SW 1271 (cell line): ENCODE measurements at places on chromosomes 4 and X.

GRCh38 chrX:40402831-40403533, 177.8 kb upstream of the ATP6AP2 start:
- DNase-seq = no peak

GRCh38 chrX:16970977-16971376, 24.5 kb downstream of the REPS2 start:
- peak; percentile 16 for DNase-seq

DNA sequence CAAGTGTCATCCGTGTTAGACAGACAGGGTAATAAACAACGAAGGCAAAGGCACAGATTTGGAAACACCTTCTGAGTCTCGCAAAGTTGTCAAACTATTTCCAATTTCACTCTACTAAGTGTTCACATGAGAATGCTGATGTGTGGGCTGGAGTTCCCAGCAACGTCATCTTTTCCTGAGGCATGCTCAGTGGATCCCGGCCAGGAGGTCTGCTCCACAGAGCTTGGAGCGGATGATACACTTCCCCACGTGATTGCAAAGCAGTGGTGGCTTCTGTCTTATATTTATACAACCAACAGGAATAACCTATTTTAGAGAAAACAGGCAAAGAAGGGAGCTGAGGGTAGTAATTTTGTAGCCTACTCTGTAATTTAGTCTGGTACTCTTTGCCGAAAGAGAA, 40.1 kb upstream of the PDK3 start:
- no peak for DNase-seq

DNA sequence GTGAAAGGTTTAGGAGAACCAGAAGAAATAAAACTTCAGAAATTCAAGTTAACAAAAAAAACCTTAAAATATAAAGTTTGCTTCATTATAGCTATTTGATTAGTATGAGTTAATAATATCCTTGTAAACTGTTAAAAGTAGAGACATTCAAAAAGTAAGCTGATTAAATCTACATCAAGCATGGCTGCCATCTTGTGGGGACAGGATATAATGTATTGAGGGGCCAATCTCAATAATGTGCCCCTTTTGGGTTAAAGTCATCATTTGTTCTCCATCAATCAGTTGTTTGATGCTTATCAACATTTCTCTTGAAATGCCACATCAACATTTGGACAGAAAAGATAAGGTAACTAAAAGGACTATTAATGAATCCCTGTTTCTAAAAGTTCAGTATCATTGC, 4.6 kb upstream of the GRID2 start:
- DNase-seq = no peak

DNA sequence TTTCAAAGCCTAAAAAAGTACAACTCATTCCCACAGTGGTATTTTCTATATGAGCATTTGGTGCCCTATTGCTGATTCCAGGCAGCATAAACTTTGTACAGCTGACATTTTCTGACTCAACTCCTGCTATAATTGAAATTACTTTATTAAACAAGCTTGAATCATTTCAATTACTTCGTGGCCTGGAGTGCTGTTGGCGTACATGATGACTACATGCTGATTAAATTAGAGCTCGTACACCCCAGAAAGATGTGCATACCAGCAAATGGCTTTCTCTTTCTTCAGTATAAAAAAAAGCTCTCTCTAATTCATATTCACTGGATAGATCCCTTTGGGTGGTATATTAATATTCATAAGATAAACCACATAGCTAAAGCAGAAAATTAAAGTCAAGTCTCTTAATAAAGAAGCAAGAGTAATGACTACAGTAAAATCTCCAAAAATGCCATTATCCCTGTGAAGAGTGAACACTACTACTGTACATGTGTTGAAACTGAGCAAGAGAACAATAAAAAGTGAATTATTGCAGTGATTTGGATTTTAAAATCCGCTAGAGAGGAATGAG, 245.0 kb upstream of the IGFBP7 start:
- DNase-seq = no peak

DNA sequence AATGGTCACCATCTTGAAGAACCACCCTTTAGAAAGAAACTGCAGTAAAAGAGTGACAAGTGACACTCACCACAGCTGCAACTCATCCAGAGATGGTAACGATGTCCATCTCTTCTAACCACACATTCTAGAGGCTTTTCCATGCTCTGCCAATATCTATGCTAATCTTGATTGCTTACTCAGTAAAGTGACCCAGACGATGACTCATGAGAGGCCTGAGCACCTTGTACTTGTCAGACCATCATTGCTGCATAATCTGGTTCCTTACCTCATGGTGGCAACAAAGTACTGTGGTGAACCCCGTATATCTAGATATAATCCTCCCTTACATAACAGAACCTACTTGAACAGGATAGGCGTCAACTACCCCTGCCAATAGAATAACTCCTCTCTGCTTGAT, 75.6 kb downstream of the CCNG2 start:
- DNase-seq = no peak

DNA sequence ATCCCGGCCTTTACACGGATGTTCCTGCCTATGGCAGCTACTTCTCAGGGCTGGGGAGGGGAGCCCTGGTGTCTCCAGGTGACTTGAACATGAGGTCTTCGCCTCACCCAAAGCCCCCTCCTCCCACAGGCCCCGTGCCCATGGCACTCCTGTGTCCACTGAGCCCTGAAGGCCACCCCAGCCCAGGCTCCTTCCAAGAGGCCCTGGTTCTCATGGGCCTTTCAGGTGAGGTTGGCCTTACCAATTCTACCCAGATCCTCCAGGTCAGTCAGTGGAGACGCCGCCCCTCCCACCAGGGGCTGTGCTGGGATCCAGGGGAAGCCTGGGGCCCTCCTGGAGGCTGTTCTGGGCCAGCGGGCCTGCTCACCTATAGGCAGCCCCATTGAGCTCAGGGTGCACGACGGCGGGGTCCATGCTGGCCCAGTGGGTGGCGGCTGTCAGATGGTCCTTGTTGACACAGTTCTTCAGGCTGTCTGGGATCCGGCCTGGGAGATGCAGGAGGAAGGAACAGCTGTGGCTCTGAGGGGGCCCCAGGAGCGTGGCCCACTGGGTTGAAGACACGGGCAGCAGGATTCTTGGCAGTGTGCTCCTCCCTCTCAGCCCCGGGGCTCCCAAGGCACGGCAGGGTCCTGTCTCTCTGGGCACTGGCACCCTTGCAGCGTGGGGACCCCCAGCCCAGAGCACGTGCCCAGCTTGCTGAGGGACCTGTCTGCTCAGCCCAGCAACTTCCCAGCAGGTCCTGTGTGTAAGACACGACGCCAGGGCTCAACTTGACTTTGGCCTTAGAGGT, 36.2 kb downstream of the CTBP1 start:
- no peak for DNase-seq

- no peak for DNase-seq
Observed at GRCh38 chrX:10902001-10902400, 209.1 kb upstream of the HCCS start.

DNA sequence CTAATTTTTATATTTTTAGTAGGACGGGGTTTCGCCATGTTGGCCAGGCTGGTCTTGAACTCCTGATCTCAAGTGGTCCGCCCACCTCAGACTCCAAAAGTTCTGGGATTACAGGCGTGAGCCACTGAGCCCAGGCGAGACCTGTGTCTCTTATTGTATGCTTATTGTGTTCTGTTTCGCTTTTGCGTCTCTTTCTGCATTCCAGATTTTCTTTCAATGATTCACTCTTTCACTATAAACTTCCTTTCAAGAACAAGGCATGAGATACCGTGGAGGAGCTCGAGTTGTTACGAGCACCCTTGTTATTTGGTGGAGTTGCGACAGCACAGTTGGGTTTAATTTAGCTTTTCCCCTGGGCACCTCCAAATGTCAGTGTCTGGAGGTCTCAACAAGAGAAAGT, 366.7 kb upstream of the FAT1 start:
- no peak for DNase-seq

DNA sequence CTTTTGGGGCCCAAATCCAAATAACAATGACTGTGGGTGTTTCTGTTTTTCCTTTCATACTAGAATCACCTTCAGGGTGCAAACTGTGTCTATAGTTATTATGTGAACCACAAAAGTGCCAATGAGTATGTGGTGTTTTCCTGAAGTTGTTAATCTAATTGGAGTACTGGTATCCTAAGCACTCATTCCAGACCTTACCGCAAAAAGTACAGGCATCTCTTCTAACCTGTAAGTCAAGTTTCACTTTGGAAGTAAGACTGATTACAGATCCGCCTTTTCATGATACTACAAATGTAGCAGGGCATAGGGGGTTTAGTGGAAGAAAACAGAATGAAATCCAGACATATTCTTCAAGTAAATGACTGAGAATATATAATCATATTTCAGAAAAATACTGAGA, 16.1 kb downstream of the COQ2 start:
- no peak for DNase-seq

DNA sequence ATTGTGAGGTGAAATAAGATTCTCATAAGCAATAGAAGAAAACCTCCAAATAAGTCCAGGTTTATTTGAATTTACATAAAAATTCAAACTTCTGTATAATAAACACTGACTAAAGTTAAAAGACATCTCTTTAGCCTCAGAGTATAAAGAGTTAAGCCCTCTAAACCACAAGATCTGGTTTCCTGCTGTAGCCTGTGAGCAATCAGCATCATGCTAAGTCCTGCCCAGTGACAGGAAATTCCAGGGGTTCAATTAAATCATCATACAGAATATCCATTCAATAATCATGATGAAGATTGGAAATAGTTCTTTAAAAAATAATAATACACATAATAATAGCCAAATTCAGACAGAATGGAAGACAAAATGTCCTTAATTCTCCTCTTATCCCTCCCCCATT, 139.2 kb upstream of the DGKK start:
- DNase-seq = no peak

DNA sequence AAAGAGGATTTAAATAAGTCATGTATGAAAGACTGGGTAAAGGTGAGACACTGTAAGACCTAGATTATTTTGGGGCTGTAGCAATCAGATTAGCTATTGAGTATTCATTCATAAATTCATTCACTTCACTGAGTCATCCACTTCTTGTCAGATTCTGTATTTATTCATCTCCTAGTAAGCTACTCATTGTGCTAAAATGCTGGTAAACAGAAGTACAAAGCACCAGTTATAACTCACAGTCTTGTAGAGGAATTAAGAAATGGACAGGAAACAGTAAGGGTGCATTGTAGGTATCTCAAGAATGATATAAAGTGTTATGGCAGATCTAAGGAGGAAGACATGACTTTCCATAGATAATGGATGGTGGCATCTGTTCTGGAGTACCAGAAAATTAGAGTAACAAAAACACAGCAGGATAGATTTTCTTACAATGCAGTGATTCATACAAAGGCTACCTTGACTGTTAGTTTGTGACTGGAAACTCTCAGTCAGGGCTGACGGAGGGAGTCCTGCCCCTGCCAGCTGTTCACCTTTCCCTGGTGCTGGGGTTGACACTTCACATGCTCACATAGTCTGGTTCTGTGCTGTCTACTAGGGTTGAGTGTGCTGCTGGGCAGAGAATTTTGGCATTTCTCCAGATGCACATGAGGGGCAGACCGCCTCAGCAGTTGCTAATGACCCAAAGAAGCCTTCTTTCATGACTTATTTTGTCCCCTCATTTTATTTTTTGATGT, 26.5 kb upstream of the HAND2 start:
- DNase-seq = no peak

DNA sequence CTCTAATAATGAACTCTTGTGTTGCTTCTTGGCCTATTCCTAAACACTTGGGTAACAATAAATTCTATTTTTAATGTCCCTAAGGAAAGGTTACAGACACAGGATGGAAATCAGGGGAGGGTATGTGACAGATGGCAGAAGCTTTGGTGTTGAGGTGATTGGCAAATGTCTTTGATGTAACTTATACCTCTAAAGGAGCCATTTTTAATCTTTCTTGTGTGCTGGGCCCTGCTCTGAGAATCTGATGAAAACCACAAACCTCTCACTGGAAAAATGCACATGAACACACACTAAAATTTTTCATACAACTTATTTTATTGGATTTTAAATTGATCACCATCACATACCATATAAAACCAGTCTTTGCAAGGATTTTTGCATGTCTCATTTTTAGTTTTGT, 17.7 kb downstream of the FRYL start:
- no peak for DNase-seq

- no peak for DNase-seq
Observed at GRCh38 chr4:140943486-140944198, 187.5 kb upstream of the TBC1D9 start.

DNA sequence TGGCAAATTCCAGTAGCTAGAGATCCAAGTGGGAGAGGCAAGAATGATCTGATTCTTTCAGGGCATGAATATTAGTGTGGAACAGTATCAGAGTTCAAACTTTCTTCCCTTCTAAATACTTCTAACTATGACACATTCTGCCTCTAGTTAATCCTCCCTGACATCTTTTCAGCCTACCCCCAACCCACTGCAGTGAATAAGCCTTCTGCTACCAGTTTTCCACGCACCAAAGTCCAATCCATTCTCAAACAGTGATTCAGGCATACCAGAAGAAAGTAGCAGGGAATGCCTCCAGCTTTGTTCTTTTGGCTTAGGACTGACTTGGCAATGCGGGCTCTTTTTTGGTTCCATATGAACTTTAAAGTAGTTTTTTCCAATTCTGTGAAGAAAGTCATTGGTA, 155.4 kb upstream of the FTHL17 start:
- no peak for DNase-seq

DNA sequence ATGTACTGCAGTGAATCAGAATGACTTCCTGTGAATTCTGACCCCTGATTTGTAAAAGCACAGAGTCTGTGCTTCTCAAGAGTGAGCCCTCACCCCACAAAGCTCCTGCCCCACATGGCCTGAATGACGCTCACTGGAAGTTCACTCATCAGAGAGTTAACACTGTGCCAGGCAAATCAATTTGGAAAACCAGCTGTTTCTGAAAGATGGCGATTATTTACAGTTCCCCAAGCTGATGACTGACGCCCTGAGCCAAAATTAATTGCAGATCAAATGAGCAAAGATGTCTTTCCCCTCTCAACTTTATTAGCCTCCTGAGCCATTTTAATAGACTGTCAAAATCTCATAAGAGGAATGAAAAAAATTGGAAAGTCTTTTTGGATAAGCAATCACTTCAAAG, 118.0 kb downstream of the SLC2A9 start:
- no peak for DNase-seq

DNA sequence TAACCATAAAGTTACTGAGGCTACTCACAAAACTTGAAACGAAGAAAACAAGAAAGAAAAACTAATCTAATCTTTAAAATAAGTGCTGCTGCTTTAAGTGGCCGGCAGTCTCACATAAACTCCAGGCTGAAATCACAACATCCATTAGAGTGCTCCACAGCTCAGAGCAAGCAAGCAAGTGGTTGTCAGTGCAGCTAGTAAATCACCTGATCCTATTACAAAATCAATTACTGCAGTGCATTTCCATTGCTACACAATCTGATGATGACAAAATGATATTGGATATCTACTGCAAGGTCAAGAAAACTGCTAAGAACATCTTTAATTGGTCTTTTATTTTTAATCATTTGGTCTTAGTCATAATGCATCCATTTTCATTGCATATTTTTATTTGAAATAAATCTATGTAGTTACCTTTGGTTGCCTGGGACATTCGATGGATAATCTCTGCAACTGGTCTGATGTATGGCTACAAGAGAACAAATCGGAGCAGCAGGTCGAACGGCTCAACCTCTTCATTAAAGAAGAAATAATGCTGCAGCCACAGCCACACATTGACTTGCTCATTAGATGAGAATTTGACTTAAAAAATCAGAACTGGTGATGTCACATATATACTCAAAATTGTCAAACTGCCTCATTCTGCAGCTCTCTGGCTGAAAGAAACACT, 87.7 kb downstream of the FBXW7 start:
- no peak for DNase-seq
